ENCODE measurements at places on chromosomes 12 and 14.

DNA sequence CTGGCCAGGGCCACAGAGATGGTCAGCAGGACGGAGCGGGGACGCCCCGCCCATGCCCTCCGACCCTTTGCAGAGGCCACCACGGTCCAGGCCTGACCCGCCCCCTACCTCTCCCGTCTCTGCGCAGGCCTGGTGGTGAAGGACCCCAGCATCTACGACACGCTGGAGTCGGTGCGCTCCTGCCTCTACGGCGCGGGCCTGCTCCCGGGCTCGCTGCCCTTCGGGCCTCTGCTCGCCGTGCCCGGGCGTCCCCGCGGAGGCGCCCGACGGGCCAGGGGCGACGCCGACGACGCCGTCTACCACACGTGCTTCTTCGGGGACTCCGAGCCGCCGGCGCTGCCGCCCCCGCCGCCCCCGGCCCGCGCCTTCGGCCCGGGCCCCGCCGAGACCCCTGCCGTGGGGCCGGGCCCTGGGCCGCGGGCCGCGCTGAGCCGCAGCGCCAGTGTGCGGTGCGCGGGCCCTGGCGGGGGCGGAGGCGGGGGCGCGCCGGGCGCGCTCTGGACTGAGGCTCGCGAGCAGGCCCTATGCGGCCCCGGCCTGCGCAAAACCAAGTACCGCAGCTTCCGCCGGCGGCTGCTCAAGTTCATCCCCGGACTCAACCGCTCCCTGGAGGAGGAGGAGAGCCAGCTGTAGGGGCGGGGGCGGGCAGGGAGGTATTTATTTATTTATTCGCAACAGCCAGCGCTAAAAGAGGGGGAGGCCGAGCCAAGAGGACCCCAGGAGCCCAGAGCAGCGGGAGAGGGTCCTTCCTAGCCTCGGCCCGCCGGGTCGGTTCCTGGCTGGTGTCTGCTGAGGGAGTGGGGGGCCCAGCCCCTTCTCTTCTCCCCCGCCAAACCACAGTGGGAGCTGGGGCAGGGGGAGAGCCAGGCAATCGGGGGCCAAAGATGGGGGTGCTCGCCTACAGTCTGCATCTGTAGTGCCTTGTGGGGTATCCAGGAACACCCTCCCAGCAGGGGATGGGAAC is 8.1 kb downstream of the TAMALIN start:
- peak; percentile 65 for DNase-seq

GRCh38 chr12:64173456-64173855 is 48.6 kb downstream of the KICS2 start:
- DNase-seq = no peak

DNA sequence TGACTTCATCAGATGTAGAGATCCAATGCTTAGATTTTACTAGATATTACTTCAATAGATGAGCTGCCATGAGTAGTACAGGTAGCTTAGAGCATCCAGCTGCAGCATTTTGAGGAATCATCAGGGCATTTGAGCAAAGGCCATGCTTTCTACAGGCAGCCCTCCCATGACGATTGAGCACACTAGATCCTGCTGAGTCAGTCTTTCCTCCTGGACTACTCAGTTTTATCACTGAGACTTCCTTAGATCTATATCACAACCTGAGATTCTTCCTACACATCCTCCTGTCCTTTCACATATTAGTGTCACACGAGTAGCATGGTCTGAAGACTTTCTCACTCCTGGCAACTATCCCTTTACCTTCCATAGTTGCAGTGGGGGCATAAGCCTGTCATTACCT is 1401.8 kb downstream of the FSCB start:
- DNase-seq = no peak

- DNase-seq = no peak
Observed at GRCh38 chr12:116346741-116347140, 69.2 kb upstream of the MED13L start.

DNA sequence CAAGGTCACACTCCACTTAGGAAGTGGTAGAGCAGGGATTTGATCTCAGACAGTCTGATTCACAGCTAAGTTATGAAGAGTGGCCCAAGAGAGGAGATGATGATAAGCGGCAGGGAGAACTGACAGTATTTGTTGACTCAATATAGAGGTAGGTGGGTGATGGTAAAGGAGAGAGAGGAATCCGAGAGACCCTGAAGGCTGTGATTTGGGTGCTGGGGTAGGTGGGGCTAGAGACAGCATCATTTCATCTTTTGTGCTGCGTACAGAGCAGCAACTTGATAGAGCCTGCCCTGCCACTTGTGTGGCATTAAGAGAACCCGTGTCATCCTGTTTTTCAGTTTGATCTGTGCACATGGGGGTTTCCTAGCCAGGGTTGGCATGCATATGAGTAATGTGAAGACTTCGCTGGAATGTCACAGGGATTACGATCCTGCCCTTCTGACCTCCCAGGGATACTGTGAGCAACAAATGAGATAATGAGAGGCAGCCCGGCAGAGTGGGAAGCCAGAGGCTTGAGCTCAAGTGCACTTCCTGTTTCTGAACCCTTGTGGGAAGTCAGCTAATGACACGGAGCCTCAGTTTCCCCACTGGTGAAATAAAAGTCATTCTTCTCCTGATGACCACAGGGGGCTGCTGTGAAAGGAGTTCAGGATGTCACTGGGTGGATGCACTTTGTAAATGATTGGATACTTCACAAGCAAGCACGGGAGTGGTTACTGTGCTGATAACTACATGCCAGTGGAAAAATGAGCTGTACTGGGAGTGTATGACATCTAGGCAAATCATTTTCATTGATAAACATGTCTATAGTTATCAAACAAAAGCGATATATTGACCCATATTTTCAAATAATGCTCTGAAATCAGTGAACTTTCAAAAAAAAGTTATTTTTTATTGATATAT is 59.5 kb upstream of the IGF1 start:
- DNase-seq = peak; percentile 26

DNA sequence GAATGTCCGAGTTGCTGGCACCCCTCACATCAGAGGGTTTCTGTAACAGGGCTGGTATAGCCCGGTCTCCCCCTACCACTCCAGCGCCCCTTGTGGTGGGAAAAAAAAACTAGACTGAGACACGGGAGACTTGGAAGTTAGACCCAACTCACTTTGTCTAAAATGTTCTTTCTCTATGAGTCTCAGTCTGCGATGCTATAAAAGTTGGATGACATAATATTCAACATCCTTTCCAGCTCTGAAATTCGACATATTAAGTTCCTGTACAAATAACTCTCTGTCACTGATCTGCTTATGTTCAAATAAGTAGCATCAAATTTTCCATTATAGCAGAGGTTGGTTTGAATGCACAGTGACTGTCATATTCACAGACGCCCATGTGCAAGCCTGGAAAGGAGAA is 25.7 kb upstream of the TC2N start:
- DNase-seq = no peak

GRCh38 chr12:25659621-25660020 is 106.5 kb upstream of the LMNTD1 start:
- no peak for DNase-seq

- no peak for DNase-seq
Observed at GRCh38 chr14:67538501-67538900, 5.4 kb downstream of the PLEKHH1 start.

DNA sequence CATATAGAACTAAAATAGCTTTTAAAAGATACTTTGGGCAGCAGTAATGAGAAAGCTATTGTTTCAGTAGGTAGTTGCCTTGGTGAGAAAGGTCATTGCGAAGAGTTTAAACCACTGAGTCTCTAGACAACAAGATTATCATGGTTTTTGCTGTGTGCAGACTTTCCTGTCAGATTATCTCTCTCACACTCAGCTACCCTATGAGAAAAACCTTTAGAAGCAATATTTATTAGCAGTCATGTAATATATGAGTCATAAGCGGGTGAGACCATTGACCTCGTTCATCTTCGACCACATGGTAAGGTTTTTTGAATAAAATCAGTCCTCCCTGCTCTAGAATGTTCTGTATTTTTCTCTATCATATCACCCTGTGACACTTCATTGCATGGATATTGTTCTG is 59.9 kb downstream of the GPR65 start:
- no peak for DNase-seq

DNA sequence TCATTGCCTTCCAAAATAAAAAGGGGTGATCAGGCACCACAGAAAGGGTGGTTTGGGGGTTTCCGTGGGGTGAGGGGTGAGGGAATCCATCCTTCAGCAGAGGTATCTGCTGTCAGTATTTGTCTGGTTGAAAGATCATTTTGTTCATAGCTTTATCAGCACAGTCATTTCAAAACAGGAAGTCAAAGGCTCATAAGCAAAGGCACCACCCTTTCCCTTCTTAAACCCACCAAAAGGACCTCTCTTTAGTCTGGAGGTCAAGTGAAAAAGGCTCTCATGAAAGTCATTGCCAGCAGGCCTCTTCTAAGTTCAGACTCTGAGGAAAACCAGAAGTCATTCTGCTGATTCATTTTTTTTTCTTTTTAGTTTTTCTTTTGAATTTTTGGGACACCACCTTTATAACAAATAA is 6.2 kb downstream of the CHST11 start:
- DNase-seq = no peak
